ENCODE measurements at places on chromosomes 4 and X.

DNA sequence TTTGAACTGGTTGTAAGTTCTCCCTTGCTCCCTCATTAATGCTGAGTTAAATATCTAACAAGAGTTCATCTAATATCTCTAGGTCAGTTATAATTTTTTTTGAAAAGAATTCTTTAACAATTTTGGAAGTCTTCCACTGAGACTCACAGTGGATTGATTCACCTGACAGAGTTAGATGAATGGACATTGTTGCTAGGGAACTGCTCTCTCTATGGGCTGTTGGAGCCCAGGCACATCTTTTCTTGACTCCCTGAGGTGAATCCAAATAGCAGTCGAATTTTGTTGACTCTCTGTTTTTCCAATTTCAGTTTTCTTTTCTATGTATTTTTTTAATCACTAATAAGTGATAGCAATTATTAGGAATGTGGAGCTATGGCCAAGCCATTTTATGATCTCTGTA, 996.1 kb upstream of the PABPC4L start:
- DNase-seq: no peak

DNA sequence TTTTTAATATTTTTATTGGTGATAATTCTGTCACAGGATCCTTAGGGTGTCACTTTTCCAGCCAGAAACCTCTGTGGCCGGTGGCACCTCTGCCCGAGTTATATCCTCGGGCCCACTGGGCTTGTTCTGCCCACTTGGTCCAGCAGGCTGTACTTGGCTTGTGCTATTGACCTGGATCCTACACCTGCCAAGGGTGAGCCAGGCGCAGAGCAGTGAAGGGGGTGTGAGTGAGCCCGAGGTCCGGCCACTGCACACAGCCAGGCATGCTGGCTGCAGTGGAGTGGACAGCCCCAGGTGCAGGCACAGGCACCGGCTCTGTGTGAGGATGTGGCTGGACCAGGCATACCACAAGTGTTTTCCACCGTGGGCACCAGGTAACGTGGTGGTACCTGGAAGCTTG, 54.7 kb upstream of the NUDT6 start:
- no peak for DNase-seq

DNA sequence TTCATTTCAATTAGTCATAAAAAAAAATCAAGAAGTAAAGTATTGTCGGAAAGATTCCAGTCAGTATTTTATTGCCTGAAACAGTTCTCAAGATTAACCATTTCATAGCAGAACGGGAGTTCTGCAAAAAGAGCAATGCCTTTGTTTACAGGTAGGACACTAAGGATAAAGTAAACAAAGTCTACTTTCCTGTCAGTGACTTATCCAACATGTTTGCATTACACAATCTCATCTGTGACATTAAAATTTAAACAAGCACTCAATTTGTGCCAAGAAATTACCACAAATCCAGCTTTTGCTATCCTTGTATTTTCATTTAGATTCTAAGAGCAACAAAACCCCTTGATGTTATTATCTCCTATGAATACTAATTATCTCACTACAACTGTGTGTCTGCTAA, 306.5 kb upstream of the LDB2 start:
- DNase-seq: no peak

- DNase-seq: no peak
Measured at GRCh38 chr4:187504974-187505797, 490.4 kb upstream of the ZFP42 start.

GRCh38 chr4:119116925-119117900, 18.4 kb upstream of the MYOZ2 start:
- no peak for DNase-seq

DNA sequence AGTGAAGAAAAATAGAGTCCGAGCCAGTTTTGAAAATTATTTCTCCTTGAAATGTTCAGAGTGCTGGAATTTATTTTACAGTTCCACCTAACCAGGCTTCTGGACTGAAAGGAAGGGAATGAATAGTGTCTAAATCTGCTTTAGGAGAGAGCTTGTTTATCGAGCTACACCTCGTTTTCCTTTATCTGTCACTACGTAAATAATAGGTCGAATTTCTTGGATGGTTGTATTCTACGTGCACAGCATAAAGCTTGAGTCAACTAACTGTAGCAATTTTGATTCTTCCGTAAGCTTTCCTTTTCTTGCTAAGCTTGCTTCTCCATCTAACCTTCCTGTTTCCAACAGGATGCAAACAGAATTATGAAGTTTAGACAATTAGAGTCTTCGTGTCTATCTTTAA, 48.6 kb downstream of the ADGRL3 start:
- DNase-seq: no peak

- DNase-seq: no peak
Measured at GRCh38 chr4:47031751-47032404, 511 bp downstream of the GABRB1 start.

GRCh38 chr4:183333983-183334382, 11.8 kb upstream of the CLDN24 start:
- no peak for DNase-seq

DNA sequence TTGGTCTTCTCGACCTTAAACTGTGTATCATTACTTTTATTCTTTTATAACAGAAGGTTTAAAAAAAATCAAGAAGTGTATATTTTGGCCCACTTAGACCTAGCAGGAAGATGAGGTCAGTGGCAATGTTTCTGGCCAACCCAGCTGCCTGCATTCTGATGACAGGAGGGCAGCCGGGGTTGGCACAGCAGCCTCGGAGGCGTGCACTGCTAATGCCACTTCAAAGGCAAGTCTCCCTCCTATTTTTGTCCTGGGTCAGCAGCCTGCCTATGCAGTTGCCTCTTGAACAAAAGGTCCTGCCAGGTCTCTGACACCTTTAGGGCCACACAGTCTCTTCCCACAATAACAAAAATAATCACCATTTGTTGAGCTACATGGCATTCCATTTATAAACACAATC, 89.4 kb upstream of the MYOZ2 start:
- DNase-seq: no peak

DNA sequence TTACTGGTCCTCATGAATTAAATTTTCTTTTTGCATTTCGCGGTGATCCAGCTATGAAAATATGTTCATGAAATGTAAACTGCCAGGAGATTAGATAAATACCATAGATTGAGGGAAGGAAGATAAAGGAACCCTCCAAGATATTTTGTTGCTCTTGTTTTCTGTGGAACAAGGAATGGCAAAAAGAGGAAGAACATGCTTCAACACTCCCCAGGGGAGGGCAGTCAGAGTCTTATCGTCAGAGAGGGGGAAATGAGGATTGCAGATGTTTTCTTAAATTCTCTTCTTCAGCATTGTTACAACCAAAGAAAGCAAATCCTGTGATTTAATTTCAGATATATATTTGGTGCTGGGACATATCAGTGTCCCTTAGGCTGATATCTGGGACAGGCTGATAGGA, 9.5 kb upstream of the SFRP2 start:
- no peak for DNase-seq

- no peak for DNase-seq
Measured at GRCh38 chrX:33138677-33139249, 72.6 kb downstream of the DMD start.

- DNase-seq: peak; percentile 66
Measured at GRCh38 chr4:99861120-99861905, 32.9 kb downstream of the LAMTOR3 start.

DNA sequence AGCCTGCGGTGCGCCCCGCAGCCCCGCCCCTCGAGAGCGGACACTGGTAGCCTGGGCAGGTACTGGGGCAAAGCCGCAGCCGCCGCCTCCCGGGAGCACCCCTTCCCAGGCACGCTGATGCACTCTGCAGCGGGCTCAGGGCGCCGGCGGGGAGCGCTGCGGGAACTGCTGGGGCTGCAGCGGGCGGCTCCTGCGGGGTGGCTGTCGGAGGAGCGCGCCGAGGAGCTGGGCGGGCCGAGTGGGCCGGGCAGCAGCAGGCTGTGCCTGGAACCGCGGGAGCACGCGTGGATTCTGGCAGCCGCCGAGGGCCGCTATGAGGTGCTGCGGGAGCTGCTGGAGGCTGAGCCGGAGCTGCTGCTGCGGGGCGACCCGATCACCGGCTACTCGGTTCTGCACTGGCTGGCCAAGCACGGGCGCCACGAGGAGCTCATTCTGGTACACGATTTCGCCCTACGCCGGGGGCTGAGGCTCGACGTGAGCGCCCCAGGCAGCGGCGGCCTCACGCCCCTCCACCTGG, 401 bp downstream of the SOWAHD start:
- DNase-seq: no peak

GRCh38 chr4:36348403-36348938, 67.1 kb downstream of the DTHD1 start:
- no peak for DNase-seq

- DNase-seq: no peak
Measured at GRCh38 chr4:122845760-122846159, 19.1 kb downstream of the FGF2 start.

DNA sequence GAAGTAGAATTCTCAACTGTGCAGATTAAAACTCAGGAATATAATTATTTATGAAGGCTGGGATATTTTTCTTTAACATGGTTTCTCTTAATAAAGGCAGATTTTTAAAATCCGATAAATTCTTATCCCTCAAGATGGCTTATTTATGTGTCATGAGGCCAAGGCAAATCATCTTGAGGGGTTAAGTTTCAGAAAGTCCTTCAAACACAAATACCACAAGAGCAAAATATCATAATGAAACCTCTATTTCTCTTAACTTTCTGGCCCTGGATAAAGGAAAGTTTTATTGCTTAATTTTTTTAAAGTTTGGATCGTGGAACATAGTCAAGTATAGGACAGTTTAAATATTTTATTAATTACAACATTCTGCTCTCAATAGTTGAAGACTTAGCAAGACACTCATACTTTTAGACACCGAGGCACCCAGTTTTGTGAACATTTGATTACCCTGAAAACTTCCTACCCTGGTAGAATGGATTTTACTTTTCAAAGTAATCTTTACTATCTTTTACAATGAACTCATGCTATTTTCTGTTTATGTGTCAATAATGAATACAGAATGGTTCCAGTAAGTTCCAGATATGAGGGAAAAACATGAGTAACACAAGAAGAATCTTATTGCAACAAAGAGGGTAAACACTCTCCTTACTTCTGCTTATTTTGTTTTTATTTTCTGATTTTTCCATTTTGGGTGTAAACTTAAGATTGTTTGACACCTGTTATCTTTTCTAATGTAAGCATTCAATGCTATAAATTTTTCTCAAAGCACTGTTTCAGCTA, 200.7 kb upstream of the IL15 start:
- no peak for DNase-seq

- DNase-seq: no peak
Measured at GRCh38 chr4:82905205-82905604, 4.7 kb downstream of the THAP9 start.

DNA sequence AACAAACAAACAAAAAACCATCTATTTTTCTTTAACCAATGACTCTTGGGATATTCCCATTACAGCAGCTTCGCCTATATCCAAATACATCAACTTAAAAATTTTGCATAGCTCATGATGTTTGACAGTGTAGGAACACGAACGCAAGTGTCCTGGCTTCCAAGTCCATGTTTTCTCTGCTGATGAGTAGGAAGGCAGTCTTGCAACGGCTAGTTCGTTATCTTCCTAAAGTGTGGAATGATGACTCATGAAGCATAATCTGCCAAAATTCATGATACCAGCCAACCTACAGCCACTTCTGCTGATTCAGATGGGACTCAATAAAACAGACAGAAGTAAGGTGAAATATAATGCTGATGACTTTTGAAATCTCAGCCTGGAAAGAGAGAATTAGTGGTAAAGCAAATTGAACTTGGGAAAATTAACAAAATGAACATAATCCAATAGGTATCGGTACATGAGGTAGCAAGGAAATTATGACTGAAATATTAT, 6.4 kb upstream of the SEPTIN11 start:
- no peak for DNase-seq

DNA sequence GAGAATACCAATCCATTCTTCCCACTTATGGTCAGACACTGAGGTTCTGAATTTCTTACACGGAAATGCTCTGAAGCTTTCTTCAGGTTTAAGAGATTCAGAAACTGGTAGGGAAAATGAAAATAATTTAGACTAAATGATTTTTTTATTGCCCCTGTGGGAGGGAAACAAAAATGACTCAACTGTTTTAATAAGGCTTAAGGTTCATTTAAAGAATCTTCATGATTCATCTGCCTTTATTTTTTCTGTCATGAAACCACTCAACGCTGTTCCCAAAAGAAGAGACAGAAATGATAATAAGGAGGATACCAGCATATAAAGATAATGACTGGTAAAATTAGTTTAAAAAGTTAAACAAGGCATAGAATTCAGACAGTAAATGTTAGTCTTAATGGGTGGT, 39.3 kb upstream of the FAM47B start:
- no peak for DNase-seq

DNA sequence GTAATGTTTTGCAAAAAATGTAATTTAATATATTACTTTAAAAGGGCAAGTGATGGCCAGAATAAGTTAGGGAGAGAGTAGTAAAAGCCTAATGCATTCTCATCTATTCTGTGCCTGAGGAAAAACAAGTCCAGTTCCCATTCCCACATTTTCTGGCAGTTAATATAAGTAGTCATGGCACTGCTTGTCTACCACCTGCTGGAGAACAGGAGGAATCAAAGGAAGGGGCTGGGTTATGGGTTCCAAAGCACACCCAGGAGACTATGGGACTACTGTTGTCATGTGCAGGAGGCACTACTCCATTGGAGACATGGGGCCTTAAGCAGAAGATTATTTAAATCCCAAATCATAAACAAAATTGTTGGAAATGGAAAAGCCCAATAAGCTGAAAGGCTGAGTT, 2618.6 kb downstream of the ARAP2 start:
- DNase-seq: no peak

DNA sequence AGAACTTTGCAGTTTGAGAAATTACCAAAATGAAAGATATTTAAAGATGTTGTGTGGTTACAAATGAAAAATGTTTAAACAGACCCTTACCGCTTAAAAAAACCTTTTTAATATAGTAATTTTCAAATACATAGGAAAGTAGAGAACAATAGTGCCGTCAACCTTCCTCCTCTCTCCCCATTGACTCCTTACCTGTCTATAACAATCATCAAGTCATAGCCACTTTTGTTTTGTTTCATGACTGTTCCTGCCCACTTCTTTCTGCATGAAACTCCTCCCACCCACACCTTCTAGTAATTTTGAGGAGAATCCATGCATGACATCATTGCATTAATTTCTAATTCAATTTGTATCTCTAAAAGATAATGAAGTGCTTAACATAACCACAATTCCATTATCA, 76.5 kb upstream of the ATP8A1 start:
- no peak for DNase-seq

GRCh38 chr4:118154649-118155048, 120.4 kb downstream of the NDST3 start:
- DNase-seq: no peak
